ENCODE measurements at places on chromosomes 6 and 20.

DNA sequence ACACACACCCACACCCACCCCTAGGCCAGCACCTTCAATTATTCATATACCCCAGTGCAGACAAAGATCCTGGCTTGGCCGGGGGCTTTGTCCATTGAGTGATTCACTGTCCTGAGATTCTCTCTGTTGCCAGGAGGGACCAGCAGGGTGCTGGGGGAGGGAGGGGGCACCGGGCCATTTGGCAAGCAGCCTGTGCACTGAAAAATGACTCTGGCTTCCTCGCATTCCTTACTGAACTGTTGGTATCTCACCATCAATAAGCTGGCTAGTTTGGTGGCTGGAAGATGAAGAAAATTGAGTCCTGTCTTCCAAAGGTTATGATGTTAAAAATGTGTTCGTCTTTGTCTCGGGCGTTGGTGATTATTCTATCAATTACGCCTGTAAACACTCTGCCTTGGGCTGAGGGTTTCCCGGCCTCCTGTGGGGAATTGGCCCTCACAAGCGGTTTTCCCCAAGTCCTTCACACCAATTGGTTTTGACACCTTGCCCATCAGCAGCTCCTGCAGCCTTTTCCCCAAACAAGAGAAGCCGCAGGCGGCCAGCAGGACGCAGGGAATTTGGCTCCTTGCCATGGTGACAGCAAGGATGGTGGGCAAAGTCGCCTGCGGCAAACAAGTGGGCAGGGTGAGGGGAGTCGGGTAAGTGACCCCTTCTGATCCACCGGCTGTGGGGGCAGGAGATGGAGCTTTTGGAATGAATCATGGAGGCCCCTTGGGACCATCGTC, 4.9 kb downstream of the VSTM2L start:
- DNase-seq: no peak

DNA sequence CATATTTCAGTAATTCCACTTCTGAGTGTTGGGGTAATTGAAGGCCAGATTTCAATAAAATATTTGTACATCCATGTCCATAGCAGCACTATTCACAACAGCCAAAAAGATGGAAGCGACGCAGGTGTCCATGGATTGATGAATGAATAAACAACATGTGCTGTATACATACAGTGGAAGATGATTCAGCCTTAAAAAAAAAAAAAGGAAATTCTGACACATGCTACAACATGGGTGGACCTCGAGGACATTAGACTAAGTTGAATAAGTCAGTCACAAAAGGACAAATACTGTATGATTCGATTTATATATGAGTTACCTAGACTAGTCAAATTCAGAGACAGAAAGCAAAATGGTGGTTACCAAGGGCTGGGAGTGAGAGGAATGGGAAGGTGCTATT, 57.2 kb downstream of the TRAM2 start:
- no peak for DNase-seq

DNA sequence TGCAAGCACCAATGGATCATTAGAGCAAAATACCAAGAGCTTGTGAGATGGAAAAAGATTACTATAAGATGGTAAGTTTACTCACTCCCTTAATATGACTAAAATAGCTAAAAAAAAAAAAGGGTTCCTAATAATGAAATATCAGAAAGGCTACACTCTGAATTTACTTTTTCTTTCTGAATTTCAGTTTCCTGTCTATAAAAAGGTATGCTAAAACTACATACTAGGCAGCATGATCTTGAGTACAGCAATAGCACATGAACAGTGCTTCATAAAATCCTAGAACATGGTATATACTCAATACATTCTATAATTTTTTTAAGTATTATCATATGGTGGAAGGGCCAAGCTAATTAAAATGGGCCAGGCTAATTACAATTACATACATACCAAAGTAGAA, 24.0 kb upstream of the FAM135A start:
- DNase-seq: no peak

GRCh38 chr20:32437391-32438074, 79.4 kb downstream of the ASXL1 start:
- no peak for DNase-seq

- no peak for DNase-seq
Observed at GRCh38 chr6:155066921-155067680, 72.0 kb downstream of the TIAM2 start.

DNA sequence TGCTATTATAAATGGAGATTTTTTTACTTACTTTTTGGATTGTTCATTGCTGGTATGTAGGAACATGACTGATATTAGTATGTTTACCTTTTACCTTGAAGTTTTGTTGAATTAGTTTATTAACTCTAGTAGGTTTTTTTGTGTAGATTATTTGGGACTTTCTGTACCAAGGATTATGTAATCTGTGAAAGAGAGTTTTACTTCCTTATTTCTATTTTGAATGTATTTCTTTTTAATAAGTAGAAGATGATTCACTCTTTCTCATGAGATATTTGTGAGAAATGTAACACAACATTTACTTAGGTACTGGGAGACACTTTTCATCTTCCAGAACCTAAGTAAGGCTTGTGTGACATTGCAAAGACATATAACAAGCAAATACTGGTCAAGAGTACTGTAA, 473.9 kb upstream of the HS3ST5 start:
- no peak for DNase-seq

DNA sequence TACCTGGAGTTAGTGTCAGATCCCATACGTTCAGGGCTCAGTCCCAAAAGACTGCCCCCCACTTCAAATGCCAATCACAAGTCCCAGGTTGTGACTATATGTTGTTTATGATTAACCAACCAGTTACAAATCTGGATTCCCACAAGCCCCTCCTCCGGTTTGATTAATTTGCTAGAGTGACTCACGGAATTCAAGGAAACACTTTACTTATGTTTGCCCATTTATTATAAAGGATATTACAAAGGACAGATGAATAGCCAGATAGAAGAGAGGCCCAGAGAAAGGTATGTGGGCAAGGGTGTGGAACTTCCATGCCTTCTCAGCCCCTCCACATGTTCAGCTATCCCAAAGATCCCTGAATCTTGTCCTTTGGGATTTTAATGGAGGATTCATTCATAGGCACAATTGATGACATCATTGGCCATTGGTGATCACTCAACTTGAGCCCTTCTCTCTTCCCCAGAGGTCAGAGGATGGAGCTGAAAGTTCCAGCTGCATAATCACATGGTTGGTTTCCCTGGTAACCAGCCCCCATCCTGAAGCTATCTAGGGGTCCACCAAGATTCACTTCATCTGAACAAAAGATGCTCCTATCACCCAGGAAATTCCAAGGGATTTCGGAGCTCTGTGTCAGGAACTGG, 2.0 kb downstream of the ECT2L start:
- no peak for DNase-seq

GRCh38 chr6:160131636-160132296, 10.2 kb downstream of the SLC22A1 start:
- DNase-seq: no peak

GRCh38 chr6:98002678-98003077, 719.7 kb upstream of the MMS22L start:
- no peak for DNase-seq

DNA sequence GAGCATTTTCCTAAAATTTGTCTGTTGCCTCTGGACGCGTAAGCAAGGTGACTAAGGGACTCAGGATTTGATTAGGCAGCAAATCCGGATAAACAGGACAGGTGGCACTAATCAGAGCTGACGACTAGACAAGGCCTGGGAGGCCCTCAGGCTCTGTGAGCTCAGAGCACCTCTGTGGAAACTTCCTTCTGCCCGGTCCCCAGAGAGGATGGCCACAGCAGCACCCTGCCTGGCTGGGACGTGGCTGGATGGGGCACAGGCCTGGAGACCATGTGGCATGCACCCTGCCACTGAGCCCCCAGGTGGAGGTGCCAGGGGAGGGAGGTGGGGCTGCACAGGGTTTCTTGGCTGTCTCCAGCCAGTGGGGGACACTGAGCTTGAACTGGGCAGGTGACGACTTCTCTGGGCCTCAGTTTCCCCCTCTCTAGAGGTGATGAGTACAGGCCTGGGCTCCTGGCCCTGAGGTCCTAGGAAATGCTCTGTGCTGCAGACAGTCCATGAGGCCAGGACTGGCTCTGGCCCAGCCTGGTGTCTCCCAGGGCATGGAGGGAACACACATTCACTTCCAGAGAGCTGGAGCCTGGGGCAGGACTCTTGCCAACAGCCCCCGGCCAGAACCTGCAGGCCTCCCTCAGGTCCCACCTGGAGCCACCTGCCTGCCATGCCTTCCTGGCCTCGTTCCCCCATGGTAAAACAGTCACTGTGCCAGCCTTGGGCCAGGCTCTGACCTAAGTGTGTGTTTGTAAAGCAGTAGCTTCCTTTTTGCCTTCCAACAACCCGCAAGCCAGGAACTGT, 39.6 kb upstream of the STX16 start:
- no peak for DNase-seq
